NCI-H2029 treated with DMSO at 0.1 percent for 48 hours (cell line): ENCODE measurements at places on chromosomes 2 and 18.

DNA sequence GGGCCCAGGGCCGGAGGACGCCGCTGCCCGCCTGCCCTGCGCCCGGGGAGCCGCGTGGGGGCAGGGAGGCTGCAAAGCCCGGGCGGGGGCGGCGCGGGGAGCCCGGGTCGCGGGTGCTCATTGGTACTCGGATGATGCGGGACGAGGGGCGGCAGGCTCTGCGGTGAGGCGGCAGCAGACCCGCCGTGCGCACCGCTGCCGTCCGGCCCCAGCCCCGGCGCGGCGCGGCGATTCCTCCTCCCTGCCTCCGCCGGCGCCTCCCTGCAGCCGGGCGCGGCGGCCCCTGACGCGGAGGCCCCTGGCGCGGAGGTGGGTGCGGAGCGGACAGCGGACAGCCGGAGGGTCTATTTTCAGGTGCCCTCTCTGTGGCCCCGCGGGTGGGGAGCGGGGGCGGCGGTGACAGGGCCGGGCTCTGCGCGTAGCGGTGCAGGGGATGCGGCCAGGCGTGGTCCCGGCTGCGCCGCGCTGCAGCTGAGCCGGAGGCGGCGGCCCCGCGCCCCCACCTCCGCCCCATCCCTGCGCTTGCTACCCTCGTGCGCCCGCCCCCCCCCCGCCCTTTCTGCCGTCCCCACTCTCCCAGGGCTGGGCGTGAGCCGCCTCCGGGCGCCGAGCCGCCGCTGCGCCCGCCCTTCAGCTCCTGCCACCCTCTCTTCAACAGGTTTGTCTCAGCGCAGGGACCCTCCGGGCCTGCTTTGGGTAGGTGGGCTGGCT lies 640 bp downstream of the SPTBN1 start:
- DNase-seq = no peak

DNA sequence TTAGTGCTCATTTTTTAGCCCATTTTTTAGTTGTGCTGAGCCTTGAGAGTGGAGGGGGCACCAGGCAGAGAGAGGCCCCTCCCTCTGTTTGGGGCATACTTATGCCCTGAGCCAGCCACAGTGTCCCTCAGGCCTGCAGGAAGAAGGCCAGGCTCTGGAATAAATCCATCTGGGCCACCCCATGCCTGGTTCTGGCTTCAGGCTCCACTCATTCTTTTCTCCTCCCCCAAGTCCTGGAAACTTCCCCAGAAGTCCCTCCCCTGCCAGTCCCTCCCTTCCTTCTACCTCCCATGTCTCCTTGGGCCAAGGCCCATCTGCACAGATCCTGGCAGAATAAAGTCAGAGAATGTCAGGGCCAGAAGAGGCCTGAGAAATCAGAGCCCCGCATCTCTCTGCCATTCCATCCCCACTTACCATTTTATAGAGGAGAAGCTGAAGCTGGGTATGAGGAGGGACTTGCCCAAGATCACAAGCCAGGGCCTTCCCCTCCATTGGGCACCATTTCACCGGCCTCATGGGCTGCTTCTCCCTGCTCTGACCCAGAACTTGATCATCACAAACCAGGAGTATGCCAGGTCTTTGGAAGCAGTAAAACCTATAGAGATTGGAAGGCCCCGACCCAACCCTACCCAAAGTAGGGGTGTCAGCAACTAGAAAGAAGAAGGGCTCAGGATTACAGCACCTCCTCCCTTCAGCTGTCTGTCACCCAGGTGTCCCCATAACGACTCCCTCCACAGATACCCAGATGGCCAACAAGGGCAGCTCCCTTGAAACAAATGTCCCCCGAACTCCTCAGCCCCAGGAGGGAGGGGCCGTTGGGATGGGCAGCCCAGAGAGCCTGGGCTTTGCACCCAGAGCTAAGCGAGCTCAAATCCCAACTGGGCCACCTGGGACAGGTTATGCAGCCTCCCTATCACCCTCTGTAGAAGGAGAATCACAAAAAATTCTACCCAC lies 108.4 kb downstream of the POLR1A start:
- DNase-seq = no peak

DNA sequence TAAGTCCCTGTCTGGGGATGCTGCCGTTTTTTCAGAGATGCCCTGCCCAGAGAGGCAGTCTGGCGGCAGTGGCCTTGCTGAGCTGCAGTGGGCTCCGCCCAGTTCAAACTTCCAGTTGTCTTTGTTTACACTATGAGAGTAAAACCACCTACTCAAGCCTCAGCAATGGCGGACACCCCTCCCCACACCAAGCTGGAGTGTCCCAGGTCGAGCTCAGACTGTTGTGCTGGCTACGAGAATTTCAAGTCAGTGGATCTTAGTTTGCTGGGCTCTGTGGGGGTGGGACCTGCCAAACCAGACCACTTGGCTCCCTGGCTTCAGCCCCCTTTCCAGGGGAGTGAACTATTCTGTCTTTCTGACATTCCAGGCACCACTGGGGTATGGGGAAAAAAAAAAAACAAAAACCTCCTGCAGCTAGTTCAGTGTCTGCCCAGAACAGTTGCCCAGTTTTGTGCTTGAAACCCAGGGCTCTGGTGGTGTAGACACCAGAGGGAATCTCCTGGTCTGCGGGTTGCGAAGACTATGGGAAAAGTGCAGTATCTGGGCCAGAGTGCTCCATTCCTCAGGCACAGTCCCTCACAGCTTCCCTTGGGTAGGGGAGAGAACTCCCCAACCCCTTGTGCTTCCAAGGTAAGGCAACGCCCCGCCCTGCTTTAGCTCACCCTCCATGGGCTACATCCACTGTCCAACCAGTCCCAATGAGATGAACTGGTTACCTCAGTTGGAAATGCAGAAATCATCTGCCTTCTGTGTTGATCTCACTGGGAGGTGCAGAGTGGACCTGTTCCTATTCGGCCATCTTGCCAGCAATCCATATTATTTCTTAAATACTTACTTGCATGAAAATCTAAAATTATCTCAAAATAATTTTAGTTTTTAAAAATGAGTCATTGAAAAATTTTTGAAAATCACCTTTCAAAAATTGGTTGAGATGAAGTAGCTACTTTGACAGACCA lies 338.0 kb downstream of the OSR1 start:
- no peak for DNase-seq

- no peak for DNase-seq
Measured at GRCh38 chr2:225895126-225895525, 495.6 kb downstream of the NYAP2 start.

DNA sequence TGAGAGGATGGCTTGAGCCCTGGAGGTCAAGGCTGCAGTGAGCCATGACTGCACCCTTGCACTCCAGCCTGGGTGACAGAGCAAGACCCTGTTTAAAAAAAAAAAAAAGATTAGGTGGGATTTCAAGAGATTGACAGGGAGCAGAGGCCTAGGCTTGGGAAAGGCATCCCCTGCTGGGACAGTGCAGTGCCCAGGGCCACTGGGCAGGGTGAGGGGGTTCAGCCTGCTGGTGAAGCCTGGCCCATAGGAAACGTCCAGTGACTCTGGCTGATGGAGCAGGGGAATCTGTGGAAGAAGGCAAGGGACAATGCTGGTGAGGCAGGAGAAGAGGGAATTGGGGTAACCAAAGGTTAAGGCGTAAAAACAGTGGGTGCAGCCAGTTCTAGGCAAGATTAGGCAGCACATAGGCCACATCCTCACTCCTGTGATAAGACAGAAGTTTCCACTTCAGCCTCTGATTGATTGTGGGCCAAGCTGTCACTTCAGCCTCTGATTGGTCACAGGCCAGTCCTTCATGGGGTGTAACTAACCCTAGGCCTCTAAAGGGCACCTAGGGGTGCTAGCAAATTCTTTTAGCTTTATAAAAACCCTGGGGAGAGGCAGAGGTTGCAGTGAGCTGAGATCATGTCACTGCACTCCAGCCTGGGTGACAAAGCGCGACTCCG lies 128.6 kb downstream of the MSH2 start:
- no peak for DNase-seq

DNA sequence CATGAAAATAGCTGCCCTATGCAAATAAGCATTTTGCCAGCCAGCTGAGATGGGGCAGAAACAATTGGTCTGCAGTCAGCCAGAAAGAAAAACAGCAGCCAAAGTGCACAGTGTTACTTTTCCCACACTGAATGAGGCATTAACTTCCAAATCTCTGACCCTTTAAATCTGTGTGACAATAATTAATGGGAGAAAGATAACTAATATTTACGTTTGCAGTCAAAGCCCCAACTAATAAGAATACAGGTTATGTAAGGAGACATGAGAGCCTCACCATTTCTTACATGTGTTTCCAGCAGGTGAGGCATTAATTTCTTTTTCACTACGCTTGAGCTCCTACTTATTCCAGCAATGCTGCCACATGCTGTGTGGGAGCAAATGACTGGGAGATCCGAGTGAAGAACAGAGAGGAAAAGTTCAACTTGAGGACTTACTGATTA lies 339.0 kb downstream of the SATB2 start:
- no peak for DNase-seq

- no peak for DNase-seq
Measured at GRCh38 chr2:19838616-19839015, 63.2 kb downstream of the TTC32 start.

DNA sequence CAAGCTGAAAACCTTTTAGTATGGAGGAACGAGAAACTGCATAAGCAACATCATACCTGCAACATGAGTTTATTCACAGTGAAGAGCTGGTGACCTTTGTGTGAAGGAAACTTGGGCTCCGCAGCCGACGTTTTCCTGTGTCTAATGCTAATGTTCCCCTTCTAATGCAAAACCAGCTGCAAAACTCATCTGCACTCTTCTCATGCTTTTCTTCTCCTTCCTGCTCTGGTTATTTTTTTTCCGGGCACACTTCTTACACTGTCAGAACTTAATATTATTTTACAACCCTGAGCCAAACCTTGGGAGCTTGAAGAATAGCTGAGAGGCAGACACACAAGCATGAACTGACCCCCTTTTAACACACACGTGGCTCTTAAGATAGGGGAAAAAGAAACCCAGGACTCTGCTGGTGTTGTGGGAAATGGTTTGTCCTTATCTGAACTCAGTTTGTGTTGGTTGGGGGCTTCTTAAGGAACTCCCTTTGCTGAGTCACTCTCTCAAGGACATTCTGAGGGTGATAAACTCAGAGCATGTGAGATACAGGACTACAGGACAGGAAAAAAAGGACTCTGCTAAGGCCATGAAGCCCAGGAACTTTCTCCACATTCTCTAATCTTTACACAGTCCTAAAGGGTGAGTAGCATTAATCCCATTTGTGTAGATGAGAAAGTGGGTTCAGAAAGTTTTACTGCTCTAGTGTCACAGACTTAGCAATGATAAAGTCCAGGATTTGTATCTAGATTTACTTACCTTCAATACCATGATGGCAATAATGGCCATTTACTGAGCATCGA lies 439.3 kb upstream of the TRIB2 start:
- DNase-seq = no peak

GRCh38 chr2:207334624-207335371 lies 169.1 kb upstream of the KLF7 start:
- DNase-seq = peak; percentile 57

DNA sequence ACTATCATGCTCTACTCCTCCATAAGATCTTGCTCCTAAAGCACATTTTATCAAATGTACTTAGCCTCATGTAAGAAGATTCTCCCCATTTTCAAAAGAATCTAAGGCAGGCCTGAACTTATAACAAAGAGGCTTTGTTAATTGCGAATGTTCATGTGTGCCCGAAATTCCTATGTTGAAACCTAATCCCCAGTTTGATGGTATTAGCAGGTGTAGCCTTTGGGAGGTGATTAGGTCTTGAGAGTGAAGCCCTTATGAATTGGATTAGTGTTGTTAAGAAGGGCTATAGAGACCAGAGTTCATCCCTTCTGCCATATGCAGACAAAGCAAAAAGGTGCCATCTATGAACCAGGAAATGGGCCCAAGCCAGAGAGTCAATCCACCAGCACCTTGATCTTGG lies 234.5 kb downstream of the PAX3 start:
- DNase-seq = no peak

DNA sequence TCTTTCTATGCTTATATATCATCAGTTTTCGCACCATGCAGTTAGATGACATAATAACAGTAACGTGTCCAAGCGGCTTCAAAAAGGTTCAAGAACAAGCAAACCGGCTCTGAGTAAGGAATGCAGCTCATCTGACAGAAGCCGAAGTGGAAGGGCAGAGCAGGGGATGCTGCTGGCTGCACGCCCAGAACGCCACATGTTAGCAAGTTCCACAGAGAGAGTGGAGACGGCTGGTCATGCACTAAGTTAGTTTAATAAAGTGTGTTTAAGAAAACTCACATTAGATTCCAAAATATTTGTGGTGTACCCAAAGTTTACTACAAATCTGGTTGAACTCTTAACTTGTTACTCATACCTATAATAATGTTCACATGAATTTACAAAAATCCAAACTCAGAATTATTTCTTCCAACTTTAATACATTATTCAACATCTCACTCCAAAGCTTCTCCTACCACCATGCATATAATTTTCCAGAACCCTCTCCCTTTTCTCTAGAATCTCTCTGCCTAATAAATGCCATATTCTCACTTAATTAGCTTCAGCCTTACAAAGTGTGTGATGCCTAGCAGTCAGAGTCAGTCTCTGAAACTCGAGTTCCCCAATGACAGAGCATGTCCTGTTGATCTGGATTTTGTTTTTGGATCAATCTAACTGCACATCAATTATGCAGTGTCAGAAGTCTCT lies 170.0 kb downstream of the DNAH7 start:
- no peak for DNase-seq

- no peak for DNase-seq
Measured at GRCh38 chr2:175647058-175647457, 355.0 kb downstream of the LNPK start.

DNA sequence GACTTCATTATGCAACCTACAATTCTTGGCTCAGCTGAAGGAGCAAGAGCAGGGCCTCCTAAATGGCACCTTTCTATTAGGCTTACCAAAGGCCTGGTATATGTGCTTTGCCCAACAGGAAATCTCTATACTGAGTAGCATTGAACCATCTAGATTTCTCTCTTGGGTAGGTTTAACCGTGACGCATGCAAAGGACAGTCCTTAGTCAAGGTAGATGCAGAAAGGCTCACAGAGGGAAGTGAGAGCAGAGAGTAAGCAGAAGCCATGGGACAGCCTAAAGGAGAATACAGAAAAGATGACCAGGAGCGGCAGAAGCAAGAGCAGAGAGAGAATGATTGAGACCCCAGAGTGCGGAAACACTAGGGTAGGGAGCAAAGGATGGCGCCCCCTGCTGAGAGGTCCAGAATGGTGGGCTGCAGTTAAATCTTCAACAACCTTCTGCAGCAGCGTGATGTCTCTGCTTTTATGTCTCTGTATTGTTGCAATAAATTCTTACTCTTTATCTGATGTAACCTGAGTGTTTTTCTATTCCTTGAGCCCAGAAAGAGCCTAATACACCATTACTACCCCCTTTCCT lies 4.7 kb upstream of the OSBPL1A start:
- DNase-seq = no peak

- DNase-seq = no peak
Measured at GRCh38 chr2:174664084-174664759, 66.6 kb upstream of the WIPF1 start.
